Stimulated activated CD4-positive, alpha-beta T cell treated with anti-CD3 and anti-CD28 coated beads, Interleukin-4, amount 100 ng/mL, for 4 hours (primary cell): ENCODE measurements at places on chromosomes 4 and X.

DNA sequence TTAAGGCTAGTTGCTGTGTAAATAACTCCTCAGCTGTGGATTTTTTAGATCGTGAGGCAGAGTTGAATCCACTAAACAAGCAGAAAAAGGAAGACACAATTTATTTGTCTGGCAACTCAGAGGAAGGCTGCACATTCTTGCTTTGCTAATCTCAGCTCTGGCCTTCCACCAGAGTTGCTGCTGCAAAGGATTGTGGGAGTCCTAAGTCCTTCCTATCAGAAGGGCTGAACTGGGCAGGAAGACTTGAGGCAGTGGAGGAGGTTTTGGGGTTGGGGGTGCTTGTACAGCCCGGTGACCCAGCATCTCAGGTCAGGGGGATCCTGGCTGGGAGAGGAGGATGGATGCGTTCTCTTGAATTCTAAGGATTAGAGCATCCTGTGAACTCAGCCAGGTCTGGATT is 11.0 kb upstream of the VSIG1 start:
- no peak for DNase-seq

DNA sequence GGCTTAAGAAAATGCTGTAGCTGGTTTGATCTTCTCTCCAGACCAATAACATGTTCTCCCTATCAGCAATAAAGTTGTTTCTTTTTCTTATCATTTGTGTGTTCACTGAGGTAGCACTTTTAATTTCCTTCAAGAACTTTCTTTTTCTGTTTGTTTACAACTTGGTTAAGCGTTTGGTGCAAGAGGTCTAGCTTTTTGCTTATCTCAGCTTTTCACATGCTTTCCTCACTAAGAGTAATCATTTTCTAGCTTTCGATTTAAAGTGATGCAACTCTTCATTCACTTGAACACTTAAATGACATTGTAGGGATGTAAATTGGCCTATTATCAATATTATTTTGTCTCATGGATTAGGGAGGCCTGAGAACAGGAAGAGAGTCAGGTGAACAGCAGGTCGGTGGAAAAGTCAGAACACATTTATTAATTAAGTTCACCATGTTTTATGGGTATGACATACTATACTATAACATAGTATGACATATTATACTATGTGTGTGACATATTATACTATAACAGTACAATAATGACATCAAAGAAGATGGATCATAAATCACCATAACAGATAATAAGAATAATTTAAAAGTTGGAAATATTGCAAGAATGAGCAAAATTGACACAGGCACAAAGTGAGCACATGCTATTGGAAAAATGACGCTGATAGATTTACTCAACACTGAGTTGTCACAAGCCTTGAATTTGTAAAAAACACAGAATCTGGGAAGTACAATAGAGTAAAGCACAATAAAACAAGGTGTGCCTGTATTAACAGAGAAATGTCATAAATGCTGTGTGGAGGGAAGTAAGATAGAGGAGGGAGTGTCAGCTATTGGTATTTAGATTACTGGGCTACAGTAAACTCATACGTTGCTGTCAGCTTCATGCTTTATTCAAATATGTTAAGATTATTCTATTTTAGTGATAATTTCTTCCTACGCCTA is 218.6 kb upstream of the SLC7A11 start:
- no peak for DNase-seq

DNA sequence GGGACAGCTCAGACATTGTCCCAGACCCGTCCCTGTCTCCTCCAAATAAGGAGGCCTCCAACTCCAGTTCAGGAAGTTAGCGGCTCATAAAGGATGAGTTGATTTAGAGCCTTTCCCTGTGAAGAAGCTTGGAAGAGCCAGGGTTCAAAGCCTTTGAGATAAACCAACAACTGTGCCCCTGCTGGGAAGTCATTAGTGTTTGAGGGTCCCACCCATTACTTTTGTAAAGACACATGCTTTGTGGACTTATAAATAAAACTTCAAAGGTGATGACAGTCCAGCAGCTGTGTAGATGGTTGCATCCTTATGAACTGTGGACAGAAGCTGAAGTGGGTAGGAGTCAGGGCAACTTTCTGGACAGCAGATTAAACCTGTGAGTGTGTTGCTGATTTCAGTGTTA is 86.0 kb upstream of the PGRMC2 start:
- DNase-seq: no peak

GRCh38 chrX:42085836-42086235 is 162.5 kb upstream of the CASK start:
- DNase-seq: no peak

DNA sequence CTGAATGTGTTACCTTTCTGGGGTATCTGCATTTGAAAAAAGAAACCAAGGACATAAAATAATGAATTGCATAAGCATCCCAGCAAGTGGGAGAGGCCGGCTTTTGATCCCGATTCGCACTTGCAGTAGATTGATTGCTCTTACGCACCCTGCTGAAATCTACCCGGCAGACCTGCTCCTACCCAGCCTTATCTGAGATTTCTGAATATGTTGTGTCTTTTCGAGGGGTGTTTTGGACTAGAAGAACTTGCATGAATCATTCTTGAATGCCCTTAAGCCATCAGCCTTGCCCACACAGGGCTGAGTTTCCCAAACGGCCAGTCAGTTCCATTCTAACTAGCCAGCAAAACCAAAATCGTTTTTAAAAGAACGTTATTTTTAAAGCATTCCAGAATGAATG is 174.4 kb upstream of the BCOR start:
- no peak for DNase-seq

GRCh38 chr4:38805530-38806145 is 1.0 kb upstream of the TLR1 start:
- no peak for DNase-seq

GRCh38 chr4:99722725-99723124 is 65.1 kb upstream of the C4orf54 start:
- DNase-seq: no peak

- no peak for DNase-seq
These were observed 5.3 kb downstream of the HCFC1 start for GRCh38 chrX:153966283-153966688.

DNA sequence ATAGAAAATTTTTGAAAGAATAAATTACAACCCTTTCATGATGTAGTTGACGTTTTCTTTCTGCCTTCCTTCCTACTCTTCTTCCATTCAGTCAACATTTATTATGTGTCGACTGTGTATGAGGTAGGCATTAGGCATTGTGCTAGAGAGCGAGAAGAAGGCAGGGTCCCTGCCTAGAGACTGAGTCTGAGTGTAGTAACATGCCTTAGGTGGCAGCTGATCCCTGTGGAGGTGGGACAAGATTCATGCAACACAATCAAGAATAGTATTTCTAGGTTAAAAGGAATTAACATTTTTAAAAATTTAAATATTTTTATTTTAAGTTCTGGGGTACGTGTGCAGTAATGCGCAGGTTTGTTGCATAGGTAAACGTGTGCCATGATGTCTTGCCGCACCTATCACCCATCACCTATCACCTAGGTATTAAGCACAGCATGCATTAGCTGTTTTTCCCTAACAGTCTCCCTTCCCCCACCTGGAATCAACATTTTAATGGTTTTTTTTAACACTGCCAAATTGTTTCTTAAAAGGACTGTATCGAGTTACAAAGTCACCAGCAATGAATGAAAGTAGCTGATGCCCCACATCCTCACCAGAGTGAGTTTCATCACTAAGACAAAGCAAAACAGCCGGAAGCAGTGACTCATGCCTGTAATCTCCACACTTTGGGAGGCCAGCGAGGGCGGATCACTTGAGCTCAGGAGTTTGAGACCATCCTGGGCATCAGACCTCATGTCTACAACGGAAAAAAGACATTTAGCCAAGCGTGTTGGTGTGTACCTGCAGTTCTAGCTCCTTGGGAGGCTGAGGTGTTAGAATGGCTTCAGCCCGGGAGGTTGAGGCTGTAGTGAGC is 84.0 kb downstream of the WWC2 start:
- peak; percentile 7 for DNase-seq

GRCh38 chr4:167985565-167985964 is 106.8 kb upstream of the ANXA10 start:
- no peak for DNase-seq

- DNase-seq: no peak
These were observed 1777.8 kb upstream of the TENM3 start for GRCh38 chr4:180465364-180465763.

DNA sequence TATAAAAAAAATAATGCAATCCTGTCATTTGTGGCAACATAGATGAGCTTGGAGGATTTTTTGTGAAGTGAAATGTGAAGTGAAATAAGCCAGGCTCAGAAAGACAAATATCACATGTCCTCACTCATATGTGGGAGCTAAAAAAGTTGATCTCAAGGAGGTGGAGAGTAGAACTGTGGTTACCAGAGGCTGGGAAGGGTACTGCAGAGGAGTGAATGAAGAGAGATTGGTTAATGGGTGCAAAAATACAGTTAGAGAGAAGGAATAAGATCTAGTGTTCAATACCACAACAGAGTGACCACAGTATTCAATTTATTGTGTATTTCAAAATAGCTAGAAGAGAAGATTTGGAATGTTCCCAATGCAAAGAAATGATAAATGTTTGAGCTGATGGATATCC is 13.4 kb upstream of the ZCCHC18 start:
- no peak for DNase-seq

GRCh38 chrX:48702032-48702431 is 5.5 kb downstream of the SUV39H1 start:
- no peak for DNase-seq

GRCh38 chr4:175456131-175456530 is 355.9 kb downstream of the GPM6A start:
- no peak for DNase-seq

GRCh38 chr4:185560316-185560715 is 25.0 kb upstream of the PDLIM3 start:
- DNase-seq: no peak

DNA sequence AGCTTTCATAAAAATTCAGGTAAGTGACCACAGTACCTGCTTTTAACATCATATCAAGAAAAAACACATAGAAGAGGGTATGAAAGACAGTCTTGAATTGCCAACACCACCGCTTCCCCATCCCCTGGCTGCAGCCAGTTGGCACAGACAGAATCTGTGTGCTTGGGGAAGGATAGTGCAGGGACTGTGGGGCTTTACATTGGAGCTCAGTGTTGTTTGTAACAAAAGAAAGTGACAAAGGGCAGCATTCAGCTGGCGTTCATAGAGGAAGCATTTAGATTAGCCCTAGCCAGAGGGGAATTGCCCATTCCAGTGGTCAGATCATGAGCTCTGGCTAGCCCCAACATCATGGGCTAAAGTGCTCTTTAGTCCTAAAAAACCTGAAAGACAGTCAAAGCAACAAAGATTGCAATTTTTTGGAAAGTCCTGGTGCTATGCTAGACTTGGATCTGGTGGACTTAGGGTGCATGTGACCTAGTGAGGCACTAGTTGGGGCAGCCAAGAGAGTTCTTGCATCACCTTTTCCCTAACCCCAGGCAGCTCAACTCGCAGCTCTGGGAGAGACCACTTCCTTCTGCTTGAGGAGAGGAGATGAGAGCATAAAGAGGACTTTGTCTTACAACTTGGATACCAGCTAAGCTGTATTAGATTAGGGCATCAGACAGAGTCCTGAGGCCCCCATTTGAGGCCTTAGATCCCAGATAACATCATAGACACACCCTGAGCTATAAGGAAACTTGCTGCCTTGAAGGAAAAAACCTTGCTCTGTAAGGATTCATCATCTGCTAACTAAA is 1602.4 kb upstream of the ADGRL3 start:
- no peak for DNase-seq

- DNase-seq: peak; percentile 6
These were observed 71.1 kb downstream of the CRMP1 start for GRCh38 chr4:5821665-5822358.

DNA sequence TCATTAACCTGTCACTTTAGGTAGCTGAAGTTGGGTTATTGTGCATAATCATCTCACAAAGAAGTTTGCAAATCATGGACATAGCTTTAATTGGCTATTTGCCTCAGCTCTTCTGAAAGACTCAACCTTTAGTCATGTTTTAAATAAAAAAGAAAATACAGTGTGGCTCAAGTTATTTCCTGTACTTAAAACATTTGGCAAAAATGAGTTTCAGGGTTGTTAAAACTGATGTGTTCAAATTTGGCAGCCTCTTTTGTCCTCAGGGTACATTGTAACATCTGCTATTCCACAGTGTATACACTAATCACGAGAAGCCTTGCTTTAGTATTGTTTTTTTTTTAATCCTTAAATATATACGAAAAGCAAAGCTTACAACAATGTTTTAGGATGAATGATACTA is 31.5 kb upstream of the HPGD start:
- no peak for DNase-seq

GRCh38 chr4:67030636-67031035 is 514.7 kb downstream of the CENPC start:
- DNase-seq: no peak

GRCh38 chrX:121949041-121949760 is 901.8 kb downstream of the GLUD2 start:
- DNase-seq: no peak

GRCh38 chr4:8199594-8200301 is 658 bp downstream of the SH3TC1 start:
- no peak for DNase-seq

- no peak for DNase-seq
These were observed 52.7 kb downstream of the TBC1D9 start for GRCh38 chr4:140703463-140703862.

DNA sequence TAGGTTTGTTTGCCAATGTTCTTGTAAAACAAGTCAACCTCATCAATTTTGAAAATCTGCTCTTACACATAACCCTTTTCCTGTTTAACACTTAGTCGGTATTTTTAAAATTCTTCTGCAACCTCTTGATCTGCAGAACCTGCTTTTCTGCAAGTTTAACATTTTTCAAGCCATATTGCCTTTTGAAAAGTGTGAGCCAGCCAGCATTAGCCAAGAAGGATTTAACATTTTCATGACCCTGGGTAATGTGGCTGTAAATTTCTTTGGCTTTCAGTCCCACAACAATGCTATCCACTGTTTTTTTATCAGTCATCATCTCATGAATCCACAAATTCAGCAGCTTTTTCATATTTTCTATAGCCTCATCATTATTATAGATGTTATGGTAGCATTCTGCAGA is 956.5 kb downstream of the FAT4 start:
- no peak for DNase-seq

GRCh38 chrX:149858592-149858991 is 22.4 kb upstream of the MAGEA8 start:
- DNase-seq: no peak

DNA sequence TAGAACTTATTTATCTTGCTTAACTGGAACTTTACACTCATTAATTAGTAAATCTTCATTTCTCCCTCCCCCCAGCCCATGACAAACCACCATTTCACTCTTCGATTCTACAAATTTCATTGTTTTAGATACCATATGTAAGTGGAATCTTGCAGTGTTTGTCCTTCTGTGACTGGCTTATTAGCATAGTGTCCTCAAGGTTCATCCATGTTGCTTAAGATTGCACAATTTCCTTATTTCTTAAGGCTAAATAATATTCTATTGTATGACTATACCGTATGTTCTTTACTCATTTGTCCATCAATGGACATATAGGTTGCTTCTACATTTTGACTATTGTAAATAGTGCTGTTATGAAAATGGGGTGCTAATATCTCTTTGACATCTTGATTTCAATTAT is 24.5 kb upstream of the RNF212 start:
- no peak for DNase-seq
